Stimulated activated CD8-positive, alpha-beta memory T cell treated with anti-CD3 and anti-CD28 coated beads, Interleukin-4, amount 100 ng/mL, for 4 hours (primary cell): ENCODE measurements at places on chromosomes 1 and 21.
A peak's percentile ranks its signal among the peaks of the same experiment; 100 is the strongest.

GRCh38 chr1:19465650-19466049 lies 19.7 kb downstream of the CAPZB start:
- no peak for DNase-seq

DNA sequence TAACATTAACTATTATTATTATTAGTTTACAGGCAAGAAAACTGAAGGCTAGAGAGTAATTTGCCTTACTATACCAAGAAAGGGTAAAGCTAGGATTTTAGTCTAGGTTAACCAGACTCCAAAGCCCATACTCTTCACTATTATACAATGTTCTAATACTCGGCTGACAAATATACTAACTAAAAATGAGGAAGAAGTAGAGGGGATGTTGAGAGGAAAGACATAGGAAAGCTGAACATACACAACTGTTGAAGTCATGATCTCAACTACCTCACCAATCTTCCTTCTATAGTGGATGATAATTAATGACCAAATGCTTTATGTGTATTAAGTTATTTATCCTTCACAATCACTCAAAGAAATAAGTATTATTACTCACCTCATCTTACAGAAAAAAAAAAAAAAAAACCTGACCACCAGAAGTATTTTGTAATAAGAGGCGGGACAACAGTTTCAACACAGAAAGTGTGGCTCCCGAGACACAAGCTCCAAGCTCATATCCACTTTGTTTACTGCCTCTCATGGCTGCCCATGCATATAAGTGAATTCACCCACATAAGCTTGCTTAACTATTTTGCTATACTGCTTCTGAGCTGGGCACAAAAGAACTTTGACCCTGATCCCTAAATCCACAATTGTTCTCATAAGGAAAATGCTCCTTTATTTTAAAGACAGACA lies 78.0 kb downstream of the USP1 start:
- no peak for DNase-seq

GRCh38 chr1:39084191-39084590 lies 58.0 kb downstream of the NDUFS5 start:
- no peak for DNase-seq

DNA sequence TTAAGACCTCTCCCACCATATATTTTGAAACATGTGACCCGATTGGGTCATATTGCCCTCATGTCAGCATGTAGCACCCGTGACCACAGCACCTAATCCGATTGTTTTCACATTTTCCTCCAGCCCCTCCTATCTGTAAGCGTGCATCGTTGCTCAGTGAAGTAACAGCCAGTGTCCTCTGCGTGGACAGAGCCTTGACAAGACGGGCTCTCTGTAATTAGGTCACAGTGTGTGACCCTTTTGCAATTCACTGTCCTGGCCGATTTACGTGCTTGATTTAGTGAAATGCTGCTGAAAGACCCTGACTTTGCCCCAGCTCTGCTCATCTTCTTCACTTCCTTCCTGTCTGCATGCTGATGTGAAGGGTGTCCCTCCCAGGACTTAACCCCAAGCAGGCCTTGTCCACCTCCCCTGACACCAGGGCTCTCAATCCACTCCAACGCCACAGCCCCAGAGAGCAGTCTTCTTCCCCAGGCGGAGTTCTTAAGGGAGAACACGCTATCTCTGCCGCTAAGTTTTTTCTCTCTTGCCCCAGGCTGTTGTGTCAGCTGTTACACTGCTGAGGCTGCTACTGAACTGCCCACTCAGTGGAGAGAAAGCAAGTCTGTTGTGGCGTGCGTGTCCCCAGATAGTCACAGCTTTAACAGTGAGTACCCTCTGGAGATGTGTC lies 19.4 kb downstream of the URB2 start:
- no peak for DNase-seq

GRCh38 chr1:159869607-159870006 lies 7.2 kb upstream of the VSIG8 start:
- DNase-seq: no peak

DNA sequence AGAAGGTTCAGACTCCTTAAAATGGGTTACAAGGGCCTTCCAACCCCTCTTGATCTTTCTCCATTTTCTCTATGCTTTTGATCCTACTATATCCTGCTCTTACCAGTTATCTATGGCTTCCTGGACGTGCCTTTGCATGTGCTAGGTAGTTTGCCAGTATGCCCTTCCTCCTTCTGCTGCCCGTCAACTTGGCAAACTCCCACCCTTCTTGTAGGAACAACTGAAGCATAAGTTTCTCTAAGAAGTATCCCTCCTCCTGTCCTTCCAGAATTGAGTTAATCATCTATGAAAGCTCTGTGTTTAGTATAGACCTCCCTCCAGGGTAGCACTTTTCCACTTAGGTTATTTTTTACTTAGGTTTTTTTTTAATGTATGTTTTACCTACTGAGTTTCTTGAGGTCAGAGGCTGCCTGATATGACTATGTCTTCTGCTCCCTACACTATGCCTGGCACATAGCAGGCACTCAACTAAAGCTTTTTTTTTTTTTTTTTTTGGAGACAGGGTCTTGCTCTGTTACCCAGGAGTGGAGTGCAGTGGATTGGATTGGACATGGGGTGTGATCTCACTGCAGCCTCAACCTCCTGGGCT lies 10.0 kb upstream of the IGSF3 start:
- no peak for DNase-seq

- no peak for DNase-seq
These were observed 16.8 kb downstream of the S100A10 start for GRCh38 chr1:151976858-151977257.

- no peak for DNase-seq
These were observed 179.8 kb upstream of the GALNT2 start for GRCh38 chr1:229887043-229887822.

- DNase-seq: no peak
These were observed 4.1 kb downstream of the ORC1 start for GRCh38 chr1:52400131-52400530.

GRCh38 chr21:17270229-17270628 lies 242.6 kb upstream of the CXADR start:
- DNase-seq: no peak

DNA sequence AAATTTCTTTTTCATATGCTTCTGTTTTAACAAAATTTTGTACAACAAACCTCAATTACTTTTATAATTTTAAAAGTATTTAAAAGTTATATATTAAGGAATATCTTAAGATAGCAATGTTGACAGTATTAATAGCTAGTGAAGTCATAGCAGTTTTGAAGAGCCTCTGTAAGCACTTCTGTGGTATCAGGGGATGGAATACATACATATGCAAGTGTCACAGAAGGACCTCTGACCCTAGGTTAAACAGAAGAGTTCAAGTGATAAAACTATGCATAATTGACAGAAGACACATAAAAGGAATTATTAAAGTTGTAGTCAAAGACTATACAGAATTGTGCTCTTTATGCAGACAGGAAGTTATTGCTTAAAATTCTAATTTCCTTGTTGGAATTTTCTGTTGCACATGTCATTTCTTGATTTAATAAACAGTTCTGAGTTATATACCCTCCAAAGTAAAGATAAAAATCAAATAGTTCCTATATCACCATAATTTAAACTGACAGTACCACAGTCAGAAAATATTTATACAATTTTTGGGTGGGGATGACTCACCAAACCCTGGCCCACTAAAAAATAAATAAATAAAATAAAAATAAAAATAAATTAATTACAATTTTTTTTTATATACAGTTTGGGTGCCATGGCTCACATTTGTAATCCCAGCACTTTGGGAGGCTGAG lies 27.1 kb downstream of the IPP start:
- no peak for DNase-seq

- no peak for DNase-seq
These were observed 38.1 kb downstream of the DISP3 start for GRCh38 chr1:11516961-11517635.

- no peak for DNase-seq
These were observed 70.6 kb downstream of the GADD45A start for GRCh38 chr1:67755619-67756018.

- no peak for DNase-seq
These were observed 724.5 kb downstream of the NCAM2 start for GRCh38 chr21:21722731-21723130.

DNA sequence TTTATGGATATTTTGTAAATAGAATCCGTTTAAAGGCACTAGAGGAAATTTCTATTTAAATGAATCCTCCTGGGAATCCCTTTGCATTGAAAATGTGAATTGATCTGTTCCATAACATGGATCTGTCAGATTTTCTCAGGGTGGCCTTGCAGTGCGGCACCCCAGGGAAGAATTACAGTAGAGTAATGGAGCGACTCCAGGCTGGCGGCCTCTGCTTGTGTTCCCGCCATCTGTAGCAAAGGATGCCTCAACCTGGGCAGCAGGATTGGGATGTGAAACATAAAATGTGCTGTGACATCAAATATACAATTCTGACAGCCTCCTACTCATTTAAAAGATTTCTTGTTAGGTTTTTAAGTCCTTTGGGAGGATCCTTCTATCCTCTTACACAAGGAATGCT lies 115.9 kb downstream of the RHOU start:
- DNase-seq: no peak

GRCh38 chr21:16517383-16517782 lies 787.6 kb downstream of the USP25 start:
- no peak for DNase-seq

- DNase-seq: no peak
These were observed 353.8 kb upstream of the PTBP2 start for GRCh38 chr1:96367791-96368190.

DNA sequence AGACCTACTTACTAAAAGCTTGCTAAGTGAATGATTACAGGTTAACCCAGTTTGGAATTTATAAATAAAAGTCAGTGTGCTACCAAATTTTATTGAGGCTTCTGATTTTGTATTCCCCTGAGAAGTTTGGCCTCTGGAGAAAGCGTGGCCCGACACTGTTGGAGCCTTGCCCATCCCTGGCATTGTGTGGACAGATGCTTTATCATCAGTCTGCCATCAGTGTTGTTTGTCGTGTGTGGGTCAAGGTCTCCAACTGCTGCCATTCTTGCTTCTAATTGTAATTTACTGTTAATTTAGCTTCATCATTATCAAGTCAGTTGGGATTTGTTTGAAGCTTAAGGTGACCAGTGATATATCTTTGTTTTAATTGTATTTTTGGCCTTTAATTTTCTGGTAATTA lies 62.0 kb upstream of the LPGAT1 start:
- no peak for DNase-seq

DNA sequence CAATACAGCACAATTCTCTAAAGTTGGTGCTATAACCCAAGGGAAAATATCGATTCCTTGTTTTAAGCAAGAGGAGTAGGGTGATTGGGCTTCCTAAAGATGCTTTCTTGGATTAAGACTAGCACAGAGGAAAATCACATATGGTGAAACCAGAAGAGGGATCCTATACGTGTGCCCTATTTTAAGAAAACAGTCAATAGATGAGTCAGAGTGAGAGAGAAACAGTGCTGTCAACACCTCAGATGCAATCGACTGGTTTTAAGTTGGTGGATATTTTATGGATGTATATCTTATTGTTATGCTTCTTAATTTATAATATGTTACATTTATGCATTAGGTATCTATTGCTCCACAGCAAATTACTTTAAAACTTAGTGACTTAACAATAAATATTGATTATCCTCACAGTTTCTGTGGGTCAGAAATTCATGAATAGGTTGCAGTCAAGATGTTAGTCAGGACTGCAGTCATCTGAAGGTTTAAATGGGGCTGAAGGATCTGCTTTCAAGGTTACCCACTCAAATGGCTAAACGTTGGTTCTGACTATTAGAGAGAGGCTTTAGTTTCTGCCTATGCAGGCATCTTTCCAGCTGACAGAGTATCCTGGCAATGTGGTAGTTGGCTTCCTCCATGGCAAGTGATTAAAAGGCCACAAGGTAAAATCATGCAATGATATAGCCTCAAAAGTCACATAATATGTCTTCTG lies 61.6 kb upstream of the DEPDC1 start:
- DNase-seq: no peak

GRCh38 chr1:172323686-172324085 lies 96.8 kb upstream of the C1orf105 start:
- no peak for DNase-seq

- peak; percentile 21 for DNase-seq
These were observed 898 bp upstream of the TMEM200B start for GRCh38 chr1:29124366-29125236.

DNA sequence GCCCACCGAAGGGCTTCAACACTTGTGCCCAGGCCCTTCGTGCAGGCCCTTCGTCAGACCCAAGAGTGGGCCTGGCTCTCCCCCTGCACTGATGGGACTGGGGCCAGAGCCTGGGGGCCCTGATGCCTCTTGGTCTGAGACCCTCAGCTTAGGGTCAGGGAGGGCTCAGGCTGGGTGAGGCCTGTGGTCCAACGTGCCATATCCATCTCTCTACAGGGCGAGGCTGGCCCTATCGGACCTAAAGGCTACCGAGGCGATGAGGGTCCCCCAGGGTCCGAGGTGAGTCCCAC lies 15.6 kb downstream of the COL6A1 start:
- no peak for DNase-seq

GRCh38 chr1:193498088-193498655 lies 311.8 kb upstream of the B3GALT2 start:
- DNase-seq: no peak

DNA sequence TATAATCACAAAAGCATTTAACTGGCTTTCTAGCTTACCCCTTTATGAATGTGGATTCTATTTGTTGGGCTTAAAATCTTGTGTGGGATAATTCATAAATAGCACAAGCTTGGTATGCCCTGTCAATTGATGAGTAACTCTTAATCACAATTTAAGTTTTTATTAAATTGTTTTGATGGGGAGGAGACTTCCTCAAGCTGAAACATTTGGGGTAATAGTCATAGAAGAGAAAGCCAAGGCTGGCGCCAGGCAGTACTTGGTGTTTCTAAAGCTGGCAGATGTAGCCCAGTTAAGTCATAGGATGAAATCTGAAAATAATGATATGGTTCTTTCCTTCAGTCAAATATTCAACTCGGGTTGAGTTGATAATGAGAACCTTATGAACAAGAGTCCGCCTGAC lies 167.2 kb downstream of the FMN2 start:
- no peak for DNase-seq

GRCh38 chr1:153649863-153650235 lies 8.7 kb upstream of the SNAPIN start:
- no peak for DNase-seq

DNA sequence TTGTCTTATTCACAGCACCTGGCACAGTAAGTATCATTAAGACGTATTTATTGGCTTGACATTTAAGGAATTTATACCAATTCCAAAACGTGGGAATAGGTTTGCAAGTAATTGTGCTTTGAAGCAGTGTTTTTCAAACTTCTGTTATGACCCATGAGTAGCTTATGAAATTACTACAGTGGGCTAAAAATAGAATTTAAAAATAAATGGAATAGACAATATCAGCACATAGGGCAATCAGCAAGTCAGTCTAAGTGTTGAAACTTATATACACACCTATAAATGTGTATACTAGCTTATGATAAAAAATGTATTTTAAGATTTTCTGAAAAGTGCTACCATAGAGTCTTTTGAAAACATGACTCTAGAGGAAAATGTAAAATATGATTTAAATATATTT lies 116.6 kb downstream of the LMX1A start:
- no peak for DNase-seq

DNA sequence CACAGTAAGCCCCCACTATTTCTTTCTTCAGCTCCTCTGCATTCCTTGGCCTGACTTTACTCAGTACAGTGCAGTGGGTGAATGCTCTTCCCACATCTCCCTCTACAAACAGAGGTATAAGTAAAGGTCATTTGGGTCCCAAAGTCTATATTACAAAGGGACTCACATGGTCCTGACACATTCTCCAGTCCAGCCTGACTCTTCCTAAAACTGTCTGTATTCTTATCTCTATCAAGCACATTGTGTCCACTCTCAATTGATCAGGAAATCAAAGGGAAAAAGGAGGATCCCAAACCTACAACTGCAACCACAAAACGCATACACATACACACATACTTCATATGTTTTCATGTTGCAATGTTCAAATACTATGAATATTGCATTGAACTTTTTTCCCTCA lies 49.4 kb downstream of the FRRS1 start:
- no peak for DNase-seq

- no peak for DNase-seq
These were observed 50.1 kb upstream of the SPOCD1 start for GRCh38 chr1:31865728-31866449.
